ENCODE measurements at places on chromosomes 16 and 17.

DNA sequence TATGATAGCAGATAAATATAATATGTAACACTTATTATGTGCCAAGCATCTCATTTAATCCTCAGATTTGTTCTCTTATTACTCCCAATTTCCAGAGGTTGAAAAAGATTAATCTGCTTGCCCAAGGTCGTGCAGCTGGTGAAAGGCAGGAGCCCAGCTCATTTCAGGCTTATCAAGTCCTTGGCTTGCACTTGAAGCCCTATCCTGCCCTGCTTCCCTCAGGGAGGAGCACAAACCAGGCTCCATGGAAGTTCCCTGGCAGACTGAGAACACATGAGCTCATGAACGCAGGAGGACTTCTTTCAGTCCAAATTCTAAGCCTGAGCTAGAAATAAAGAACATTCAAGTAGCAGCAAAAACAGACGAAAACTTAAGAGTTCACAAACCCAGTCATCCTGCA, 74.8 kb downstream of the USP31 start:
- DNase-seq, result no peak

GRCh38 chr16:12833926-12834325, 30.2 kb upstream of the CPPED1 start:
- DNase-seq, result no peak

- DNase-seq, result no peak
Observed at GRCh38 chr17:48644910-48645557, 18.9 kb upstream of the HOXB9 start.

GRCh38 chr17:53912117-53912516, 89.4 kb downstream of the KIF2B start:
- DNase-seq, result no peak

- peak; percentile 44 for DNase-seq
Observed at GRCh38 chr17:32876417-32877163, at the start of gene MYO1D. TSS of gene MYO1D (minus strand) at chr17:32877124. CDS start at chr17:32876872, 252 bp downstream.

GRCh38 chr17:79395545-79395944, 215.3 kb downstream of the RBFOX3 start:
- no peak for DNase-seq

DNA sequence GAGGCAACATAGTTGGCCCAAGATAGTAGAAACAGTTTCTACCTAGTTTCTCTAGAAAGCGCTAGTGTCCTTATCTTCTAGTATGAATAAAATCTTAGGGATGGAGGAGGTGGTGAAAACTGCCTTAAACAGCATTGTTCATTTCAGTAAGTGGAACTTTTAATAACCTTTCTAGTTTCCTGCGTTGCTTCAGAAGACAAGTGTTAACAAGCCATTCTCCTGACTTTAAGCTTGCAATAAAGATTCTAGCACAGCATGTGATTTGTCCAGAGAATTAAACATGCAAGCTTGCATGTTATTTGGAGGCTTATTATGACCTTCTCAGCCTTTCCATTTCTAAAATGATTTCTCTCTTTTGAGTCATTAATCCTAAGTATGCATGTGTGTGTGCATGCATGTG, 72.3 kb downstream of the TANGO6 start:
- DNase-seq, result no peak

DNA sequence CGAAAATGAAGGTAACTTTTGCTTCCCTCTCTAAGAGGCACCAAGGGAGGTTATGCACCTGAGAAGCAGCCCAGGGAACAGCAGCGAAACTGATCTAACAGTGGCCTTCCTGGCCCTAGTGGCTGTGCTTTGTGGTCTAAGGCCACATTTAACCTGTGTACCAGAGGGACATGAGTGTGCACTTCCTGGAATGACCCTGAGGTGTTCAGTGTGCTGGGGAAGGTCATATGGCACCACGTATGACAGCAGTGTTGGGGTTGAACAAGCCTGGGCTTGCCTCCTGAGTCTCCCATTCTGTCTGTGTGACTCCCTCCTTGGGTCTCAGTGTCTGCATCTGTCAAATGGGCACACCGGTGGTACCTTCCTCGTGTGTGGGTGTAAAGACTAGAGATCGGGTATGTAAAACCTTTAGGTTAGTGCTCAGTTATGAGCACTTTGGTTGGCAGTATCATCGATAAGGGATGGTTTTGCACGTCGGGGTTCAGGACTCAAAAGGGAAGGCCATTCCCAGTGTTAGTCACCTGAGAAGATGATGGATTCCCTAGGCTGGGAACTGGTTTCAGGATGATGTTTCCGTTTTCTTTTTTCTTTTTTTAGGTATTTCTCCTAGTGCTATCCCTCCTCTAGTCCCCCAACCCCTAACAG, 31.9 kb downstream of the PLCG2 start:
- DNase-seq, result no peak

DNA sequence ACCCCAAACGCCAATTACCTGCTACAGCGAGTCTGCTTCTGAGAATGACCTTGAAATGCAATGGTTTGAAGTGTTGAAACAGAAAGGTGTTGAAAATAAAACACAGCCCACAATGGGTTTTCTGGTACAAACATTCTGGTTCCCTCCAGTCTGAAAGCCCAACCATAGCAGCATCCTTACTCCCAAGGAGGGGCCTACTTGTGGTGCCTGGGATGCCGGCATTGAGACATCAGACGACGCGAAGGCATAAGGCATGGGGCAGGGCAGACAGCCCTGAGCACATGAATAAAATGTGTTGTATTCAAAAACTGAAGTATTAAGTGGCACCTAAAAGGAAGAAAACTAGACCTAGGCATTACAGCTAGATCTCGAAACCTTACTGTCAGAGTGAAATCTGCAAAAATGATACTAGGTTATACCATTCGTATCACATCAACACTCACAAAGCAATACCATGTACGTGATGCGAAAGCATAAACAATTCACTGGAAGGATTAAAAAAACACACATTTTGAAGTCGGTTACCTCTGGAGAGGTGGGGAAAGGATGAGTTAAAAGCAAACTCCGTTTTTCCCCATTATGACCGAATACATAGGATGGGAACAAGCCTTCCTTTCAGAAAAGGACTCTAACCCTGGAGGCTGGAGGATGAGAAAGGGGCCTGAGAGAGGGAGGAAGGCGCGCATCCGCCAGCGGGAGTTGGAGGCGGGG, 702 bp downstream of the NUDT21 start:
- no peak for DNase-seq

DNA sequence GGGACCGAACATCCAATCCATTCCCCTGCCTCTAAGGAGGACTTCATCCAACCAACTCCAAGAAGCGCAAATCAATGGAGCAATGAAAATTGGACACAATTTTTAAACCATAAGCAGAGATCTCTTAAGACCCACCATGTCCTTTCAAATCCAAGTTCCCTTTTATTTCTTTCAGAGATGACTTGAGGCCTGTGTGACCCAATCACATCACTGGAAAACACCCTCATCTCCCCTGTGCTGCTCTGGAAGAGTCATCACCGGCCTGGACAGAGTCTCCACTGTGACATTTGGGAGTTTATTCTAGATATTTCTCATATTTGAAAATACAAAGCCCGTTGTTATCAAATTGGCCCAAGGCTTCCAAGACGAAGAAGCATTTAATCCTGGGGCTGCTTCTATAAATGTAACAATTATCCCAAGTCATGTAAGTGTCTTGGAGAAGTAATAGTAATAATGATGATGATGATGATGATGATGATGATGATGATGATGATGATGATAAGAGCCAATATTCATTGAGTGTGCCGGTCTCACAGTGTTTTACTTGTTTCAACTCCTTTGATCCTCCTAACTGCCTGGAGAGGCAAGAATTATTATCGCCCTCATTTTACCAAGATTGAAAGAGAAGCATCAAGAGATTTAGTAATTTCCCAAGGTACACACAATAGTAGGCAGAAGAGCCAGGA, 72.1 kb downstream of the COPRS start:
- no peak for DNase-seq

GRCh38 chr16:11218604-11218962, 37.4 kb downstream of the SOCS1 start:
- peak; percentile 29 for DNase-seq

- no peak for DNase-seq
Observed at GRCh38 chr17:59811209-59811608, 81.5 kb downstream of the TUBD1 start.

DNA sequence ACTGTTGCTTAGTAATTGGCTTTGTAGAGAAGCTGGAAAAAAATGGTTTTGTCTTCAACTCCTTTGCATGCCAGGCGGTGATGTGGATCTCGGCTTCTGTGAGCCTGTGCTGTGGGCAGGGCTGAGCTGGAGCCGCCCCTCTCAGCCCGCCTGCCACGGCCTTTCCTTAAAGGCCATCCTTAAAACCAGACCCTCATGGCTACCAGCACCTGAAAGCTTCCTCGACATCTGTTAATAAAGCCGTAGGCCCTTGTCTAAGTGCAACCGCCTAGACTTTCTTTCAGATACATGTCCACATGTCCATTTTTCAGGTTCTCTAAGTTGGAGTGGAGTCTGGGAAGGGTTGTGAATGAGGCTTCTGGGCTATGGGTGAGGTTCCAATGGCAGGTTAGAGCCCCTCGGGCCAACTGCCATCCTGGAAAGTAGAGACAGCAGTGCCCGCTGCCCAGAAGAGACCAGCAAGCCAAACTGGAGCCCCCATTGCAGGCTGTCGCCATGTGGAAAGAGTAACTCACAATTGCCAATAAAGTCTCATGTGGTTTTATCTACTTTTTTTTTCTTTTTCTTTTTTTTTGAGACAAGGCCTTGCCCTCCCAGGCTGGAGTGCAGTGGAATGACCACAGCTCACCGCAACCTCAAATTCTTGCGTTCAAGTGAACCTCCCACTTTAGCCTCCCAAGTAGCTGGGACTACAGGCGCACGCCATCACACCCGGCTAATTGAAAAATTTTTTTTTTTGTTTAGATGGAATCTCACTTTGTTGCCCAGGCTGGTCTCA, 6.2 kb upstream of the TMEM235 start:
- DNase-seq, result no peak

- DNase-seq, result no peak
Observed at GRCh38 chr17:3887804-3888203, 5.0 kb downstream of the CAMKK1 start.

DNA sequence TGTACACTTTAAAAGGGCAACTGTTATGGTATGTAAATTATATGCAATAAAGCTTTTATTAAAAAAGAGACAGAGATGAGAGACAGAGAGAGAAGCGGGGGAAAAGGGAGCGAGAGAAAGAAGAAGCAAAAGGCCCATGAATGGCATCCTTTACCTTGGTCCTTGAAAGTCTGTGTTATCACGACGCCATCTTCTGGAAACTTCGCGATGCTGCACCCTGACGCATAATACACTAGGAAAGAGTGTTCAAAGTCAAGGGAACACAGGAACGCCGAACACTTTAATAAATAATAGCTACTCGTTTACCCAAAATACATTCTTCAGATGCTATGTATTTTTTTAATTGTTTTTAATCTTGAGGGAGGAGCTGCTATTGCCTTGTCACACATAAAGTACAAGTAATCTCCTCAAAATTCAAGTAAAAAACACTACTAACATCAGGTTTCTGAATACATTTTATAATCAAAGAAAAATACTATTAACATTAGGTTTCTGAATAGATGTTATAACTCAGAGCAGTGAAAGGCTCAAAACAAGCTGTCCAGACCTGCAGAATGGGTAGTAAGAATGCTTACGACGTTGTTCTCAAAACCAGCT, 23.0 kb upstream of the SLC38A8 start:
- DNase-seq, result peak; percentile 54

DNA sequence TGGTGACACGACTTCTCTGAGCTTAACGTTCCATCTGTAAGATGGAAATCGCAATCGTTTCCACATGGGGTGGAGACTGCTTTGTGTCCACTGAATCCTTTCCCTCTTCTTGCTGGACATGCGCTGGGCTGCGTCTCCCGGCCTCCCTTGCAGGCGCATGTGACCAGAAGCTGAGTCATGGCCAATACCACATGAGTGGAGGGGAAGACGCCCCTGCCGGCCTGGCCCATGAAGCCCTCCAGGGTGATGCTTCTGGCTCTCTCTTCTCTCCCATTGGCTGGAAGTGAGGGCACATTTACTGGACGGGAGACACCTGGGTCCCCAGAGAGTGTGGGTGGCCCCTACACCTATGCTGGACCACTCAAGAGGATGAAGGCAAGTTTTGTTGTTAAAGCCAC, 71.1 kb downstream of the DYNLRB2 start:
- no peak for DNase-seq

GRCh38 chr16:82580298-82580890, 46.4 kb upstream of the CDH13 start:
- peak; percentile 48 for DNase-seq

GRCh38 chr16:53744449-53744848, 40.5 kb downstream of the FTO start:
- DNase-seq, result peak; percentile 53

GRCh38 chr16:8950580-8951077, 13.1 kb downstream of the USP7 start:
- DNase-seq, result no peak

- DNase-seq, result no peak
Observed at GRCh38 chr17:3962217-3962964, 1.8 kb downstream of the ATP2A3 start.

GRCh38 chr16:86708431-86708830, 130.1 kb downstream of the FOXL1 start:
- no peak for DNase-seq

GRCh38 chr16:12901204-12901596, 198 bp upstream of the SHISA9 start:
- DNase-seq, result no peak

DNA sequence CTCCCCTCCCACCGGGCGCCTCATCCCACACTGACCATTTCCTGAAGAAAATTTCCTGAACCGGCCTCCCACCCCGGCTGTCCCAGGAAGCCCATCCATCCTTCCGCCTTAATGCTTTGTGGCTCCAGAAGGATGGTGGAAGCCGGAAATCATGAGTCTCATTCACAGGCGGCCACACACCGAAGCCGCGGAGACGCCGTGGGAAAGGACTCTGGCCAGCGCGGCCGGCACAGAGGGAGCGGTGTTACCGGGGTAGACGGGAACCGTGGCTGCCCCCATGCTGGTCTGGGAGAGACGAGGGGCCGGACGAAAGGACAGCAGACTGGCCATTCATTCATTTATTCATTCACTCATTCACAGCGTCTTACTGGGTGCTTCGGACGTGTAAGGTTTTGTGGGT, 326.8 kb downstream of the SEC14L1 start:
- DNase-seq, result no peak

DNA sequence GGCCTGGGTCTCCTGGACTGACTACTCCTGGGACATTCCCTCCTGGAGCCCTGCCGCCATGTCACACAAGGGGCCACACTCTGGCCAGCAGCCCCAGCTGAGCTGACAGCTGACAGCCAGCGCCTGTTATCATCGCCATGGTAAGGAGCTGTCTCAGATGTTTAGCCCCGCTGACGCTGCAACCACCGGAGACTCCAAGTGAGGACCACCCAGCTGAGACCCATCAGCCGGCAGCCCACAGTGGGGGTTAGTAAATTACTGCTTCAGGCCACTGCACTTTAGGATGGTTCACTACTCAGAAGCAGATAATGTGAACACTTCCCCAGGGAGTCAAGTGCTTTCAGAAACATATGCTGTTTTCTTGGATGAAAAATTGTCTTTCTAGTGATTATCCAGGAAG, 14.6 kb upstream of the SPHK1 start:
- no peak for DNase-seq

DNA sequence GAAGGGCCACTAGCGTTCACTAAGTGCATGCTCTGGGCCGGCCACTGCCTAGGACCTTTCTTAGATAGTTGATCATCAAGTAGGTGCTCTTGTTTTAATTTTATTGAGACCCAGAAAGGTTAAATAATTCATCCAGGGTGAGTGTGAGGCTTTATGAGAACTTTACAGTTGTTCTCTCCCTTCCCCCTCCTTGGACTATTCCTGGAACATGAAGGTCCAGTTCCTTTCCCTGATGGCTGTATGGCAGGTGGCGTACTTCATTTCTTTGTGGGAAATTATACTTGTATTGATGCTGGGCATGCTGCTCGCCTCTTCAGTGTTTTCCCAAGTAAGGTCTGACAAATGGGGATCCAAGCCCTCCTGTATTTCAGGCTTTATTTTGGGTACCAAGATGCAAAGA, 8.5 kb downstream of the SGF29 start:
- no peak for DNase-seq

GRCh38 chr17:64662774-64663367, 764 bp upstream of the SMURF2 start:
- no peak for DNase-seq

Data from natural killer cell (primary cell).